ENCODE measurements at places on chromosomes 7 and 10.

DNA sequence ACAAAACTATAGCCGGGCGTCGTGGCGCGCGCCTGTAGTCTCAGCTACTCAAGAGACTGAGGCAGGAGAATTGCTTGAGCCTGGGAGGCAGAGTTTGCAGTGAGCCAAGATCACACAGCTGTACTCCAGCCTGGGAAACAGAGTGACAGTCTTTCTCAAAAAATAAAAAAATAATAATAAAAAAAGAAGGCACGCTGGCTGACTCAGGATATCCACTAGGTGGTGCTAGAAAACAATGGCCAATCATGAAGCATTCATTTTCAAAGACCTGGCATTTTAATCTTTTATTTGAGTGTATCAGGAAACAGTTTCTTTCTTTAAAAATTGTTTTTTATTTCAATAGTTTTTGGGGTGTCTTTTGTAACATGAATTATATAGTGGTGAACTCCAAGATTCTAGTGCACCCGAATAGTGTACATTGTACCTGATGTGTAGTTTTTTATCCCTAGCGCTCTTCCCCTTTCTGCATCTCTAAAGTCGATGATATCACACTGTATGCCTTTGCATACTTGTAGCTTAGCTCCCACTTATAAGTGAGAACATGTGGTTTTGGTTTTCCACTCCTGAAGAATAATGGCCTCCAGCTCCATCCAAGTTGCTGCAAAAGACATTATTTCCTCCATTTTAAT is 88.6 kb downstream of the LYZL1 start:
- no peak for DNase-seq

- DNase-seq = no peak
Measured at GRCh38 chr7:68279827-68280400, 1283.3 kb downstream of the TYW1 start.

DNA sequence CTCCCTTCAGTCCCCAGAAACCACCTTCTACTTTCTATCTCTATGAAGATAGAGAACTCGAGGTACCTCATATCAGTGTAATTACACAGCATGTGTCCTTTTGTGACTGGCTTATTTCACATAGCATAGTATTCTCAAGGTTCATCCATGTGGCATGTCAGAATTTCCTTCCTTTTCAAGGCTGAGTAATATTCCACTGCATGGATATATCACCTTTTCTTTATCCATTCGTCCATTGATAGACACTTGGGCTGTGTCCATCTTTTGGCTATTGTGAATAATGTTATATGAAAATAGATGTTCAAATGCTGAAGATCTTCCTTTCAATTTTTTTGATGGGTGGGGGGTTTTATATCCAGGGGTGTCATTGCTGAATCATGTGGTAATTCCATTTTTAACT is 91.8 kb upstream of the CCNY start:
- DNase-seq = no peak

- DNase-seq = no peak
Measured at GRCh38 chr10:121481180-121481579, 117.1 kb downstream of the FGFR2 start.

- no peak for DNase-seq
Measured at GRCh38 chr10:35613597-35614226, 8.6 kb downstream of the GJD4 start.

DNA sequence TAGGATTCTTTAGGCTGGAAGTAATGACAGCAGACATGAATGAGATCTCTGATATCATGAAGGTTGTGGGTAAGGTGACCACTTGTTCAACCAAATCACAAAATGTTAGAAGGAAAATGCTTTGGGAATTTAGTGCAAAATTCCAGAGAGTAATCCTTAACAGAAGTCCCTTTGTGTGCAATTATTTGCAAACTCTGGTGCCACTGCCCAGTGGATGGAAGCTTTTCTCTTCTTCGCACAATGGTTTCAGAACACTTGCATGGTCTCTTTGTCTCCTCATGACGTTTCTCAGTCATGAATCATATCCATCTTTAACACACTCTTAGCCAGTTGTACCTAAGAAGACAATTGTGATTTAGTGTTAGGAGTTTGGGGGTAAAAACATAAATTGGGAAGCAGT is 570.4 kb upstream of the ANKRD30A start:
- no peak for DNase-seq

GRCh38 chr7:152541892-152542291 is 106.1 kb upstream of the KMT2C start:
- DNase-seq = no peak

All from activated T-cell treated with anti-CD3 and anti-CD28 coated beads, Interleukin-2, amount 50 U/mL, for 48 hours (primary cell).